ENCODE measurements at places on chromosomes 7 and 10.

GRCh38 chr7:508461-509170, 11.0 kb downstream of the PDGFA start:
- DNase-seq, result no peak

GRCh38 chr7:157265051-157265450, 71.8 kb upstream of the DNAJB6 start:
- DNase-seq, result no peak

DNA sequence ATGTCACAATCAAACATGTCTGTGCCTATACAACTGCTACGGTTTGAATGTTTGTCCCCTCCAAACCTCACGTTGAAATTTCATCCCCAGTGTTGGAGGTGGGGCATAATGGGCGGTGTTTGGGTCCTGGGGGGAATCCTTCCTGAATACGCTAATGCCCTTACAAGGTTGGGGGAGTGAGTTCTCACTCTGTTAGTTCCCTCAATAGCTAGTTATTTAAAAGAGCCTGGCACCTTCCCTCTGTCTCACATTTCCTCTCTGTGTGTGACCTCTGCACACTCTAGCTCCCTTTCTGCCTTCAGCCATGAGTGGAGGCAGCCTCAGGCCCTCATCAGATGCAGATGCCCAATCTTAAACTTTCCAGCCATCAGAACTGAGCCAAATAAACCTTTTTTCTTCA, 129.5 kb downstream of the GRM8 start:
- DNase-seq, result no peak

- DNase-seq, result no peak
Measured at GRCh38 chr7:95367606-95368005, 28.6 kb downstream of the PON3 start.

GRCh38 chr7:137880432-137880831, 33.7 kb upstream of the DGKI start:
- no peak for DNase-seq

- DNase-seq, result no peak
Measured at GRCh38 chr7:155286686-155287085, 11.0 kb upstream of the INSIG1 start.

DNA sequence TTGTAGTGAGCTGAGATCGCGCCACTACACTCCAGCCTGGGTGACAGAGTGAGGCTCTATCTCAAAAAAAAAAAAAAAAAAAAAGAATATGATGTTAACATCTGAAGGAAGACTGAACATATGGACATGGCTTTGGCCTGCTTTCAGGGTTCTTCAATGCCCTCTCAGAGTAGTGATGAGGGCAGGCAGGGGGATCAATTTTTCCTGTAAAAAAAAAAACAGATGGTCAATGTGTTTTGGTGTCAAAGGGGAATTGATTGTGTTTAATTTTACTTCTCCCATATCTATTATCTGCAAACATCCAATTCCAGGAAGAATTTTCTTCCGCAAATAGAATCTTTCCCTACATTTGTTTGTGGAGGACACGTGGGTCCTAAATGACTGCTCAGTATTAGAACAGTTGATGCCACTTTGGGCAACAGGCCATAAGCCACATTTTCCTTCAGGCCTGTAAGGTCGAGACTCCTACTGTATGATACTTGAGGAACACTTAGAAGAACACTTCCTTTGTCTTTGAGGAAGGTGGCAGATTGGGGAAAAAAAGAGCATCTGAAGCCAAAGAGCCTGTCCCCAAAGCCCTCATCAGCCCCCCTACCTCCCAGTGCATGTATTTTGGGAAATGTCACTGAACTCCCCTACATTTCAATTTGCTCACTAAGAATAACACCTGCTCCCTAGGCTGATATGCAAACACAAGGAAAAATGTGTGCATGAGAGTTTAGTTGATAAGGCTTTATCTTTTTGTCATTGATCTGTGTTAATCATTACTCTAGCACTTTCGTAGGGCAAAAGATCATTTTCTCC, 28.3 kb downstream of the MGAM2 start:
- no peak for DNase-seq

Measured in NCI-H82 (cell line).